ENCODE measurements at places on chromosomes 3 and 15. TPM values are rescaled to one million over a fixed set of nuclear protein-coding genes. Genes with fewer than 3 reads are reported as not detected.

Gene SNTN
- not detected for total RNA-seq

Gene GOLGA8R
- total RNA-seq = 0.60 TPM

Gene ARGFX
- total RNA-seq = not detected

Gene LYSMD2
- 5.1 TPM for total RNA-seq

Gene POLQ
- total RNA-seq = 4.9 TPM

Gene PLOD2
- 44.8 TPM for total RNA-seq

Gene ALDH1A2
- total RNA-seq = not detected

Gene ARRDC4
- 47.1 TPM for total RNA-seq

Gene PTPRG
- total RNA-seq = 14.4 TPM

Measured in airway epithelial cell (primary cell).